ENCODE measurements at places on chromosomes 5 and 9.
A peak's percentile ranks its signal among the peaks of the same experiment; 100 is the strongest.

- DNase-seq: peak; percentile 25
Observed at GRCh38 chr5:80246995-80247729, 8.7 kb downstream of the SERINC5 start.

DNA sequence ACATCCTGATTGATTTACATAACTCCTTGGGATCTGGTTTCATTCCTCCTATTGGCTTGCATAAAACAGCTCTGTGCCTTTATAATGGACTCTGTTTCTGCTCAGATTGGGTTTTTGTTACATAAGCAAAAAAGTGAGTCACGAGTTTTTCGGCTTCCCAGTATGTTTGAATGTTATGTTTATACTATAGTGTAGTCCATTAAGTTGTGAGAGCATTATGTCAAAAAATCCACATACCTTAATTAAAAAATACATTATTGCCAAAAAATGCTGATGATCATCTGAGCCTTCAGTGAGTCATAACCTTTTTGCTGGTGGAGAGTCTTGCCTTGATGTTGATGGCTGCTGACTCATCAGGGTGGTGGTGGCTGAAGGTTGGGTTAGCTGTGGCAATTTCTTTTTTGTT lies 144.6 kb downstream of the CCDC171 start:
- DNase-seq: no peak

DNA sequence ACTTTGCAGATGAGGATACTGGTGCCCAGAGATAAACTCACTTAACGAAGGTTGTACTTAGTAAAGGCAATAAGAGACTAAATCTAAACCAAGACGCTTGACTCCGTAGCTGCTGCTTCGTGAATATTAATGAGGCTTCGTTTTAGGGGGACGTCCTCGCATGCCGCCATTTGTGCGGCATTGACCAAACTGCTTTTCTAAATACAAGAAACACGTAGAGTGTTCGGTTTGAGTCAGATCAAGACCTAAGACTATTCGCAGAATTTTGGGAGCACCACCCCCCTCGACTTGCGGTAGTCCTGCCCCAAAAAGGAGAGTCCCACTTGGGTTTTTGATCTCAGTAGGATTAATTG lies 1.1 kb downstream of the NPM1 start:
- no peak for DNase-seq

- DNase-seq: no peak
Observed at GRCh38 chr5:64914396-64914795, 145.7 kb downstream of the CWC27 start.

- no peak for DNase-seq
Observed at GRCh38 chr5:110588286-110588980, 138.0 kb downstream of the TMEM232 start.

- DNase-seq: no peak
Observed at GRCh38 chr5:145996135-145996534, 59.8 kb downstream of the SH3RF2 start.

DNA sequence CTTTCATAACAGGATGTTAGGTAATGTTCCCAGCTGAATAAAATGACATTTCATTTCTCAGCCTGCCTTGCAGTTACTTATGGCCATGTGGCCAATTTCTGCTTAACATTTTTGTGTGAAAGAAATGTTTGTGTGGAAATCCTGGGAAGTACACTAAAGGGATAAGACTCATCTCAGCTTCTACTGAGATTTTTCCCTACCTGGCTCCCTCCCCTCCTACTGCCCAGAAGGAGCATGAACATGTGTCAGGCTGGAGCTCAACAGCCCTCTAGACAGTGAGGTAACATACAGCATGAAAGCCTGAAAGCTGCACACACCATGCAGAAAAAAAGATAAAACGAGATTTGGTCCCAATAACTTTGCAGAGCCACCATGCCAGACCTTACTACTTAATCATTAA lies 288.4 kb upstream of the COX7C start:
- no peak for DNase-seq

GRCh38 chr9:105656131-105656921 lies 5.9 kb upstream of the TAL2 start:
- no peak for DNase-seq

DNA sequence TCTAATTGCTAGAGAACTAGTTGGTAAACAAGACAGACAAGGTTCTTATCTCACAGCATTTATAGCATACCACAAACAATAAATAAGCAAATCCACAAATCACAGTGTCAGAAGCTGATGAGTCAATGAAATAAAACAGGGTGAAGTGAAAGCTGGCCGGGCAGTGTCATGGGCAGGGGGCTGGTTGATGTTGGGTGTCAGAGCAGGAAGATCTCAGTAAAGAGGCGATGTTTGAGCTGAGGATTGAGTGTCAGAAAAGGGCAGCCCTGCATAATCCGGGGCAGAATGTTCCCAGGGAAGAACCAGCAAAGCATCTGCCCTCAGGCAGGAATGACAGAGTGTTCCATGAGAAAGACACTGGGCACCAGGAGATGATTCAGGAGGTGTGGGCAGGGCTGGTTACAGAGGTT lies 183.4 kb downstream of the GOLPH3 start:
- DNase-seq: no peak

DNA sequence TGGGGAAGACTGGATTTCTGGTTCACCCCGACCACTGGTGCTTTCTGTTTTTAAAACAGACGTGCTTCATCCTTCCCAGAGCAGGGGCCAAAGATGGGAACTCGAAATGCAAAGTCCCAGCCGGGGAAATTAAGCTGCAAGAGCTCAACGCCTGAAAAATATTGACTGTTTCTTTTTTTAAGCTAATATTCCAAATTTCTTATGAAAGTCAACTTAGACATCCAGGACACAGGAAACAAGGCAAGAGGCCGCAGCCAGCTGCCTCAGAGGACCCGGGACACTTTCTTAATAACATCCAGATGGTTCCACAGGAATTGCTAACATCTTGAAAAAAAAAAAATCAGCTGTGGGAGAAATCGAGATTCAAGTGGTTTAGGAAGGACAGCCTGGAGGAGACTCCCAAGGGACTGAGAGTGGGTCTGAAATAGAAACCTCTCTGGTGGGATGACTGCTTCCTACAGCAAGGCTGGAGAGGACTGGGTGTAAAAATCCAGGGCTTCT lies 144.9 kb downstream of the FGF1 start:
- no peak for DNase-seq

GRCh38 chr9:98303633-98304125 lies 48.2 kb upstream of the TBC1D2 start:
- no peak for DNase-seq

DNA sequence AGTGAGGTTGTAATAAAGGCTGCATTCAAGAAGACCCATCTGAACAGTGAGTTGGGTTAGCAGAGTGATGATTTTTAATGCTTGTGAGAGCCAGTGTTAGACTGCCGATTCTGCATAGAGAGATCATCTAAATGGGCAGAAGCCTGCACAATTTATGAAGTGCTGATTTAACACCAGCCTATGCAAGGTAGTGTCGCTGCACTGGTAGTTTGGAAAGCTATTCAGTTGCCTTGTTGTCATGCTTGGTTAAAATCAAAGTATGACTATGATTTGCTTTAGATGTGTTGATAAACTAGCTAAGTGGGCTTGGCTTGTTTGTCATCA lies 379 bp upstream of the LRRTM2 start:
- DNase-seq: no peak

DNA sequence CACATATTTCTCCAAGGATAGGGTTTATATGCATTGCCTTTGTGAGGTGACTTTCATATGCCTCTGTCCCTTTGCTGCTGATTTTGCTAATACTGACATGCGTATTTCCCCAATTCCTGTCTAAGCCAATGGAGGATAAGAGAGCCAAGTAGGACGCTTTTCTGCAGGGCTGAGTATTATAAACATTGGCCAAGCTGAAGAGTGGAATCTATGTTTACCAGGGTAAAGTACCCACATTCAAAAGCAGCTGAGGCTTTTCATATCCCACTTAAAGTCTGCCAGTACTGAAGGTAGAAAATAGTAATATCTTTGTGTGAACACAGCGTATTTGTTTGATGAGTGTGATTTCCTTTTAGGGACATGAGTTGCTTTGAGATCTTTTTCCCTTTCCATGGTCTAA lies 128.8 kb upstream of the GPR151 start:
- DNase-seq: no peak

GRCh38 chr9:105416840-105417239 lies 31.0 kb upstream of the FSD1L start:
- no peak for DNase-seq

GRCh38 chr9:135326633-135327152 lies 152.9 kb upstream of the PPP1R26 start:
- DNase-seq: no peak

GRCh38 chr9:106218427-106218826 lies 524.1 kb downstream of the TMEM38B start:
- no peak for DNase-seq

GRCh38 chr5:116358015-116358523 lies 216.6 kb downstream of the SEMA6A start:
- no peak for DNase-seq

All from NCI-H2081 treated with DMSO at 0.1 percent for 48 hours (cell line).